Esophagus squamous epithelium (tissue), 5 donors: ENCODE measurements at places on chromosomes 6 and 20.

DNA sequence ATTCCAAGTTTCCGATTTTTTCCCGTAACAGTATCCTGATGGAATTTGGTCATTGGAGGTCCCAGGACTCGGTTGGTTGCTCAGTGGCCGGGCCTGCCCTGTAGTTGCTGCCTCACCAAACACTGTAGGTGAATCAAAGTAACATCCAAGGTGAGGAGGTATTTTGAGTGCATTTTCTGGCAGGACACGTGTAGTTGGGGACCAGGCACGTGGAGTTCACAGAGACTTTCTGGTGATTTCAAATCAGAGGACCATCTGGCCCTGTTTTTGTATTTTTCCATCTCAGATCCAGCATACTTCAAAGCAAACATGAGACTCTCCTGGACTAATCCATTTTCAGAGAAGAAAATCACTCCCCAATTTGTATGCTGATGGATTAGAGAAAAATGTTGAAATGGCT is 9.9 kb upstream of the DTD1 start:
- DNase-seq: no peak

DNA sequence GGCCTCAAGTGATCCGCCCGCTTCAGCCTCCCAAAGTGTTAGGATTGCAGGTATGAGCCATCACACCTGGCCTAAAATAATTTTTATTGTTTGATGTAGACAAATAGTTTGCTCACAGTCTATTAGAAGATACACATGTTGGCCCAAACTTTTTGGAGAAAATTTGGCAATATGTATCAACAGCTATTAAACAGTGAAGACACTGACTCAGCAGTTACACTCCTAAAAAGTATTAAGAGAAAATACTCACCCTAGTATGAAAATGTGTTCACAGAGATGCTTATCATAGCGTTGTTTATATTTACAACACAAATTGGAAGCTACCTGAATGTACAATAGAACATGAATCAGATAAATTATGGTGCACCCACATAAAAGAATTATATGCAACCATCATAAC is 173.1 kb downstream of the WDR27 start:
- DNase-seq: no peak

DNA sequence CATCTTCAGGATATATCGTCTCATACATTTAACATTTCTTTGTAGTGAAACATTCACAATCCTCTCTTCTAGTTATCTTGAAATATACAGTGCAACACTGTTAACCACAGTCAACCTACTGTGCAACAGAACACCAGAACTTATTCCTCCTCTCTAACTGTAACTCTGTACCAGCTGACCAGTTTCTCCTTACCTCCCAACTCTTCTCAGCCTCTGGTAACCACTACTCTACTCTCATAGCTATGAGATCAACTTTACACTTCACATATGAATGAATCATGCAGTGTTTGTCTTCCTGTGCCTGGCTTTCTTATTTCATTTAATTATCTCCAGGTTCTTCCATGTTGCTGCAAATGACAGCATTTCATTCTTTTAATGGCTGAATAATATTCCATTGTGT is 337.6 kb downstream of the BTBD9 start:
- no peak for DNase-seq

DNA sequence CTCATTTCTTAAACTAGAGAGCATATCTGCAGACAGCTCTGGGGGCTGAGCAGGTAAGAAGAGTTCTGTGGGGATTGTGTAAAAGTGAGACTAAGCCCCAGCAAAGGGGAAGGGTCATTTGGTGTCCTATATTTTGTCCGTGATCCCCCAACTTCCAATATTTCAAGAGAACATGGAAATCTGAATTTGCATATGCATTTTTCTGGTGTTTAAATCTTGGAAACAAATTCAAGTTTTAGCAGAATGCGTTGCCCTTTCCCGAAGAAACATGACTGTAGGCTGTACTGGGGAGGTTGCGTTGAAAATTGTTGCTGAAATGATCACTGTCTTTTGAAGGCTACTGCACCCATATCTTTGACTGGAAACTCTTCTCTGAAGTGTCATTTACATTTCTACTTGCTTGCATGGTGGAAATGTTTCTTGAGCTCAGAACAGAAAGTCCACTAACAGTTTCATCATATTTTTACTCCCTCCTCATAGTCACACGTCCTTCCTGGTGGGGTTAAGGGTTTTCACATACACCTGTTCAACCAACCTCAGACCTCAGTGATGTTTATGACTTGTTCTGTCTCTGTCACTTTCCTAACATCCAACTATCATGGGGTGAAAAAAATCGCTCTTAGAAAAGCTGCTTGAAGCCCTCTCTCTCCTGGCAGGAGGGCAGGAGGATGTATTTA is 140.3 kb downstream of the BCAS1 start:
- DNase-seq: no peak

GRCh38 chr20:53930651-53931504 is 139.5 kb downstream of the BCAS1 start:
- DNase-seq: no peak

GRCh38 chr6:146548898-146549374 is 5.3 kb downstream of the RAB32 start:
- DNase-seq: no peak

DNA sequence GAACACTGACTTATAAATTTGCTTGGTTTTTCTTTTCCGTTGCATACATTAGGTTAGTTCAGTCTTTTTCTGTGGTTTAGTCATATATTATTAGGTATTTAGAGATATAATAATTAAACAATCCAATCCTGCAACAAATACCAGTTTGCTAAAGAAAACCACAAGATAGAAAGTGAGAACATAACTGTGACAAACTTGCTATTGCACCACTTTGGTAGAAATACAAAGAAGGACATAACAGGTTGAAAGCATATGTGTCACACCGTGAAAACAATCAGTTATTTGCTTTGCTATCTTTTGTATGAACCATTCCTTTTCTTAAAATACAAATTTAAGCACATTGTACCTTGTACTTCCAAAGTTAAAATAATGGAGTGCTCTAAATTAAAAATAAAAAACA is 42.0 kb upstream of the KCNQ5 start:
- no peak for DNase-seq

DNA sequence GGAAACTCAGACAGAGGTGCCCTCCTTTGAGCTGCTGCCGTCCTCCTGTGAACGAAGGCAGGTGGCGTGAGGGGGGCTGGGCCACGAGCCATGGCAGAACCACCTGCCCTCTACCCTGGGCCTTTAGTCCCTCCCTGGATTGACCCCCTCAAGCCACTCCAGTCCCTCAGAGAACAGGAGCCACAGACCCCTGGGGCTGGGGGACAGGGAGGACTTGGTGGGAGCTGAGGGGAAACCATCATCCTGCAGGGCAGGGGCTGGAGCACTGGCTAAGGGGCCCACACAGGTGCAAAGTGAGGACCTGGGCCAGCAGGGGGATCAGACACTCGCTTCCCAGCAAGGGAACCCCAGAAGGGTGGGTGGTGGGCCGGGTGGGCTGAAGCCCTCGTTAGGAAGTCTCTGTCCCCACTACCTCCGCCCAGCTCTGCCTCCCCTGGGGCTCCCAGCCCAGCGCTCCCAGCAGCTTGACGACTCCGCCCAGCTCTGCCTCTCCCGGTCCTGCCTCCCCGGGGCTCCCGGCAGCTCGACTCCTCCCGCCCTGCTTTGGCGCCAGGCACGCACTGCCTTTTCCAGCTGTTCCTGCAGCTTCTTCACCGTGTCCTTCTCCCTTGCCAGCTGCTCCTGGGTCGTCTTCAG is 44.4 kb downstream of the DSTN start:
- no peak for DNase-seq

DNA sequence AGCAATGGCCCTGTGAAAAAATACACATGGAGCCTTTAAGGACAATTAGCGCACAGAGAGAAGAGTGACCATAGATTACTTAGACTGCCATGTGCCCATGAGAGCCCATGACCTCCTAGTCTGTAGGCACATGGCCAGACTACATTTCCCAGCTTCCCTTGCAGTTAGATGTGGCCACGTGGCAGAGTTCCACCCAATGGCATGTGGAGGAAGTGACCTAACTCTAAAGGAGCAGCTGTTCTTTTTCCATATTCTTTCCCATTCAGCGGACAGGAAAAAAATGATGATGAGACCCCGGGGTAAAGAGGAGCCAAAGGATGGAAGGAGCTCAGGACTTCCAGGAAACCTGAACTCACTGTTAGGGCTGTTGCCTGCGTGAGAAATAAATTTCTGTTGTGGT is 116.6 kb downstream of the CBLN4 start:
- DNase-seq: no peak

GRCh38 chr20:37346535-37347346 is 801 bp downstream of the SRC start:
- DNase-seq: no peak

DNA sequence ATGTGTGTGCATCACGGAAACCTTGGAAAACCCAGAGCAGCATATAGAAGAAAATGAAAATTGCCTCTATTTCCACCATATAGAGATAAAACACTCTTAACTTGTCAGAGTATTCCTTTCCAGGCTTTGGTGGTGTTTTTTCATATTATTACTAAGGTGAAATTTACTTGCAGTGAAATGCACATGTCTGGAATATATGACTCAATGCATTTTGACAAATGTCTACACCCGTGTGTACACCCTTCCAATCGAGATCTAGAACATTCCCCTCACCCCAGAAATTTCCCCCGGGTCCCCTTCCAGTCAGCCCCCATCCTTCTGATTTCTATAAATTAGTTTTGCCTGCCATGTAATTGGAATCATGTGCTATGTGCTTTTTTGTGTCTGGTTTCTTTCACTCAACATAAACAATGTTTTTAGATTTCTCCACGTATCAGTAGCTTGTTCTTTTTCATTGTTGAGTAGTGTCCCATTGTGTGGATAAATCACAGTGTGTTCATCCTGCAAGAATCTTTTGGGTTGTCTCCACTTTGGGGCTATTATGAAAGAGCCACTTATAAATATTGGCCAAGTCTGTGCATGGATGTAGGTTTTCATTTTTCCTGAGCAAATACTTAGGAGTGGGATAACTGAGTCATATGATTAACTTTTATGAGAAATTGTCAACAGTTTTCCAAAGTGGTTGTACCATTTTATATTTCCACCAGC is 19.9 kb upstream of the PREX1 start:
- no peak for DNase-seq

DNA sequence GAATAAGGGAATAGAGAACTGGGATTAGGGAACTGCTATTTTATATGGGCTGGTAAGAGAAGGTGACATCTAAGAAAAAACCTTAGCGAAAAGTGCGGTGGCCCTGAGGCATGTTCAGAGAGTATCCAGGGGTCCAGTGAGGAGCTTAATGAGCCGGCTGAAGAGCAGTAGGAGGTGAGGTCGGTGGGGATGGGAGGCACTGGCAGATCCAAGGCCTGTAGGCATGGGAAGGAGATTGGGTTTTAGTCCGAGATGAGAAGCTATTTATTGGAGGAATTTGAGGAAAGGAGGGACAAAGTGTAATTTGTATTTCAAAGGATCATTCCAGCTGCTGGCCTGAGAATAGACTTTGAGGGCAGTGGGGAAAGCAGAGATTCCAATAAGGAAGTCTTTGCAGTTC is 123.8 kb downstream of the QKI start:
- no peak for DNase-seq

DNA sequence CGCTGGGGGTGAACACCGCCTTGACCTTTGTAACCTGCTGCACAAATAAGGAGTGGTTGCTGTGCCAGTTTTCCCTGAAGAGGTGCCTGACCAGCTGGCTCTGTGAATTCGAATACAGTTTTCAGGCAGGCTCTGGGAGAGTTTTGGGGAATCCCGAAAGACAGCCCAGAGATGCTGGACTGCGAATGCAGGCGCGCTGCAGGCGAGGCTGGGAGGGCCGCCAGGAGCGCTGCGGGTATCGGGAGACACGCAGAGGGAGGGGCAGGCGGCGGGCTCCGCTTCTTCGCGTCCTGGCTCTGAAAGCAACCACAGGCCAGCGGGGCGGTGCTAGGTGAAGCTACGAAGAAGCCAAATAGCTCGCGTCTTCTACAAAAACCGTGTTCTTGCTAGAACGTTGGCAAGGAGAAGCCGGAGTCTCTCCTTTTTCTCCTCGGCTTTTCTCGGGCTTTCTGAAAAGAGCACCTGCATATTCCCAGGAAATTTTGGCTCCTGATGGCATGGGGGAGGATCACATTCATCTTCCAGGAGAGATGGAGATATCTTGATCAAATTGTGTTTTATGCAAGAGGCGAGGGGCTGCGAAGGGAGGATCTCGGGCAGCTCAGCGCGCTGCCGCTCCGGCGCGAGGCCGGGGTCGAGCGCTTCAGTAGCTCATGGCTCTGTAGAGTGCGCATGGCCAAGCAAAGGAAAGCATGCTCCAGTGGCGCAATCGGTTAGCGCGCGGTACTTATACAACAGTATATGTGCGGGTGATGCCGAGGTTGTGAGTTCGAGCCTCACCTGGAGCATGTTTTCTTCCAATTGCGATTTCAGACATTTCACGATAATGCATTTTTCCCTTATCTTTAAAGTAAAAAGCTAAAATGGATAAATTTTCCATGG is 158.1 kb upstream of the ZNF184 start:
- DNase-seq: no peak

- no peak for DNase-seq
These were observed 61.9 kb downstream of the ECT2L start for GRCh38 chr6:138857775-138858174.

DNA sequence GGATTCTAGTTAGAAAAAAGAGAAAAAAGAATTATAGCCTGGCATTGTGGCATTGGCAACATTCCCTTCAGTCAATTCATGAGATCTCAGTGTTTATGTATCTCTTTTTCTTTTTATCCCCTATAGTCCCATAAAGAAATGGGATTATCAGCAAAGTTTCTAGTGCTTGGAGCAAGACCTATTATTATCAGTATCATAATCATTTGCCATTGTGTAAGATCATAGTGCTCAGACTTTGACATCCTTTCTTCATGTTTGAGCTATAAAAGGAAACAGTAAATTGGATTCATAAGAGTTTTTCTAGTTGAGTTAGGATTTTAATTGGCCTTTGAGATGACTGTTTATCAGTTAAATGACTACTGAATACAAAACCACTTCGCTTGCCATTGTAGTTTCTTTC is 295.6 kb downstream of the GRIK2 start:
- DNase-seq: no peak

DNA sequence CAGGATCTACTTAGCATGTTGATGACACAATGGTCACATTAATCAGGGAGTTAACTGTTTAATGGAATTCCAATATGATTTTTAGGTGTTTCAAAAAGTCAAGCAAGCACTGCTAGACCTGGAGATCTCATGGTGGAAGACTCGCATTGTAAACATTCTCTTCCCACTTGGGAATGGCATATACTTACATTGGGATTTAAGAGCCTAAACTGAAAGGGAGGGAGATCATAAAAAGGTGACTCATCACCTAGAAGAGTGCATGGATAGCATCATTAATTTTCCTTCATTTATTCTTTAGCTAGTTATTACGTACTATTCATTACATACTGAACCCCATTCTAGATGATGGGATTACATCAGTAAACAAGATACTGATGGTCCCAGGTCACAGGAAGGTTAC is 185.4 kb downstream of the TASP1 start:
- no peak for DNase-seq
